Astrocyte (in vitro differentiated cells and primary cell): ENCODE measurements at places on chromosomes 12 and 14. TPM values are rescaled to one million over a fixed set of nuclear protein-coding genes. Genes with fewer than 3 reads are reported as not detected.
A peak's percentile ranks its signal among the peaks of the same experiment; 100 is the strongest.

Gene VDR
- 6.1 and 6.6 TPM in 2 replicates for total RNA-seq

Gene SPRING1
- total RNA-seq, result 50.0 and 54.2 TPM in 2 replicates

Gene KRT8
- 2,321 and 2,570 TPM in 2 replicates for total RNA-seq

Gene ART4
- total RNA-seq, result not detected in 2 replicates

Gene ALDH1L2
- 69.2 and 91.6 TPM in 2 replicates for total RNA-seq

Gene BEGAIN
- 0.54 and 0.89 TPM in 2 replicates for total RNA-seq

DNA sequence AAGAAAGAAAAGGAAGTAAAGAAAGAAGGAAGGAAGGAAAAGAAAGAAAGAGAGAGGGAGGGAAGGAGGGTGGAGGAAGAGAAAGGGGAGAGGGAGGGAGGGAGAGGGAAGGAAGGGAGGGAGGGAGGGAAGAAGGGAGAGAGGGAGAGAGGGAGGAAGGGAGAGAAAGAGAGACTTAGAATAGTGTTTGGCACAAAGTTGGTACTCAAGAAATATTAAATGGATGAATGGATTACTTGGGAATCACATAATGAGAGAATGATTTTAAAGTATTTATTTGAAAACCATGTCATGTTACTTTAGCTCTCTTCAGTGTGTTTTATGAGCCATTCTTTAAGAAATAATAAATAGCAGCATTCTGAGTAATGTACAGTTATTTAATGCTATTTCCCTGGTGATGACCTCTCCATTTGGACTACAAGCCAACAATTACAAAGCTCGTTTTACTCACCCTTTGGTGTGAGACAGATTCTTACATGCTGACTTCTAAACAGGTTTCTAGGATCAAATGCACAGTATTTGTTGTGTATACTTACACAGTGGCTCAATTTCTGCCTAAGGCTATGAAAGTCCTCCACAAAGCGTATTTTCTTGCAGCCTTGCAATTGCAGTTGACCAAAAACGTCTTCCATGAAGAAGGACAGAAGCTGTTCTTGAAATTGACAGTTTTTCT, 861 bp downstream of the IL26 start:
- DNase-seq, result peak; percentile 78
- H3K27me3 ChIP-seq, result no peaks in the 10 kb centered on the region
- no peak overlapping the region for H3K4me3 ChIP-seq
- H3K4me1 ChIP-seq, result peaks cover 16% of the 10 kb centered on the region
- H3K27ac ChIP-seq, result no peak overlapping the region

GRCh38 chr14:24315807-24316596, 4.7 kb downstream of the LTB4R start:
- no peaks in the 10 kb centered on the region for H3K36me3 ChIP-seq
- peaks cover 29% of the 10 kb centered on the region for H3K27me3 ChIP-seq
- H3K4me3 ChIP-seq, result no peak overlapping the region
- no peak overlapping the region for H3K27ac ChIP-seq
- peaks cover 15% of the 10 kb centered on the region for H3K4me1 ChIP-seq

DNA sequence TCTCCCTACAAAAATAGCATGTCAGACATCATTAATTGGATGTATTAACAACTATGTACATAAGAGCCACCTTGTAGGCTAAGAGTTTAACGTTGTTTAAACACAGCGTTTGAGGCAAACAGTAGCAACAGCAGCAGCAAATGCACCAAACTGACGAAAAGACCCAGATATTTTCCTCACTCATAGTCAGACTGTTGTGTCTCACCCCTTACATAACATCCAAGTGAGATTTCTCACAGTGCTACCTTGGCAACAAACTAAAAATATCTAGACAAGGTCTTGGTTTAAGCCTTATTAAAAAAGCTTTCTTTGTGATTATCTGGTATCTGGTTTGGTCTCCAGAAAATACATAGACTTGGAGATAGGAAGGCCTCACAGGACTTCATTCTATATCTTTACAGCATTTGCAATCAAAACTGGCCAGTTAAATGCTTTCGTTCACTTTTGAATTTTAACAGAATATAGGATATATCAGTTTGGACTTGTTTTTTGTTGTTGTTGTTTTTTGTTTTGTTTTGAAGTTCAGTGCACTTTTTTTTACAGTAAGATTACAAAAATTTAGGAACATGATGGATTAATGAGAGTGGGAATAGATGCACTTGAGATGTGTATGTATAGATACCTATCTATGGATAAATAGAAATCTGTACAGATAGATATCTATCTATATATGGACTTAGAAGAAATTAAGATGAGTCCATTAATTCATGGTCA, 4.1 kb downstream of the BHLHE41 start:
- H3K4me3 ChIP-seq, result no peak overlapping the region
- no peak overlapping the region for H3K27ac ChIP-seq
- H3K27me3 ChIP-seq, result peaks cover 5% of the 10 kb centered on the region
- H3K4me1 ChIP-seq, result peaks cover 25% of the 10 kb centered on the region
- no peaks in the 10 kb centered on the region for H3K36me3 ChIP-seq

DNA sequence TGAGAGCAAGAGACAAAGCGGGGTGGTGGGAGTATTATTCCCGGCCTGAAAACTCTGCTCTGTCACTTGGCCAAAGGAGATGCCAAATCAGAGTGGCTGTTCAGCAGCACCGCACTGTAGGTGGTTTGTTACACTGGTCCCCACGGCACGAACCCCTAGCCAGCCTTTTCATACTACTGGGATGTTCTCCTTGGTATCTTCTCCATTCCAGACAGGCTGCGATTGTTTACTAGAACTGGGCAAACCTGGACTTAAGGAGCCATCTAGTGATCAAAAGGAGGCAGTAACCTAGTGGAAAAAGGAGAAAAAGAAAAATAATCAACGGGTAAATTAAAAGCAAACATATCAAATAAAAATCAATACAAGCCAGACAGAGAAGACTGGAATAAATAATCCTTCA, 58.9 kb upstream of the TMTC2 start:
- H3K4me1 ChIP-seq, result no peaks in the 10 kb centered on the region
- no peaks in the 10 kb centered on the region for H3K27me3 ChIP-seq
- no peaks in the 10 kb centered on the region for H3K36me3 ChIP-seq
- no peak overlapping the region for H3K27ac ChIP-seq

DNA sequence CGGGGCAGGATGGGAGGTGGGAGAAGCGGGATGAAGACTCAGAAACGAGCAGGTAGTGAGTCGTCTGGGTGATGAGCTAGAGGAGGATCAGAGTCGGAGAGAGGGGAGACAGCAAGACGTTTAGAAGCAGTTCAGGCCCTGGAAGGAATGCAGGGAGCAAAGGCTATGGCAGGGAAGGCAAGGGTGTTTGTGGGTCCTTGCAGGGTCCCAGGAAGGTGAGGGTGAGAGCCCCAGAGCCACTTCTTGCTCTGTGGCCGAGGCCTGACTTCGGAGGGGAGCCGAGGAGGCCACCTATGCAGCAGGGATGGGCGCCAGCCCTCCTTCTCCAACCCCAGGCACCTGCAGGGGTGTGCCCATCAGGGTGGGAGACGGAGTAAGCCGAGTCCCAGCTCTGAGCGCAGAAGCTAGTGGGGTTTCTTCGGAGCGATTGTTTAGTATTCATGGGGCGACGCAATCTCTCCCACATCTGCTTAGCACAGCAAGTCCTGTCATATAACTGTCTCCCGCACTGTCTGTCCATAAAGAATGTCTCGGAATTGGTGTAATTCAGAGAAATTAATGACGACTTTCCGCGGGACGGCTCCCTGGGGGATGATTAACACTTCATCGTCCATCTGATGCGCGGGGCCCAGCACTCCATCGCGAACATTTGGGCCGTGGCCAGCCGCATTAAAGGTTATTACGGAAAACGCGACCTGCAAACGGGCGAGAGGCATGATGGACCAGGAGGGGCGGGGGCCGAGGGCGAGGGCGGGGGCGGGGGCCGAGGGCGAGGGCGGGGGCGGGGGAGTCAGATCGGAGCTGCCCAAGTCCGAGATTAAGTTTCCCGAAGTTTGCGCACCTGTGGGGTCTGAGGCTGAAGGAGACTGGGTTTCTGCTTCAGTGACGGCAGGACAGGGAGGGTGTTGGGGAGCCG, 12.2 kb upstream of the CALCOCO1 start:
- H3K4me1 ChIP-seq, result no peaks in the 10 kb centered on the region
- DNase-seq, result no peak
- peaks cover 78% of the 10 kb centered on the region for H3K27me3 ChIP-seq
- no peak overlapping the region for H3K4me3 ChIP-seq
